ENCODE measurements at places on chromosomes 5 and 9.

DNA sequence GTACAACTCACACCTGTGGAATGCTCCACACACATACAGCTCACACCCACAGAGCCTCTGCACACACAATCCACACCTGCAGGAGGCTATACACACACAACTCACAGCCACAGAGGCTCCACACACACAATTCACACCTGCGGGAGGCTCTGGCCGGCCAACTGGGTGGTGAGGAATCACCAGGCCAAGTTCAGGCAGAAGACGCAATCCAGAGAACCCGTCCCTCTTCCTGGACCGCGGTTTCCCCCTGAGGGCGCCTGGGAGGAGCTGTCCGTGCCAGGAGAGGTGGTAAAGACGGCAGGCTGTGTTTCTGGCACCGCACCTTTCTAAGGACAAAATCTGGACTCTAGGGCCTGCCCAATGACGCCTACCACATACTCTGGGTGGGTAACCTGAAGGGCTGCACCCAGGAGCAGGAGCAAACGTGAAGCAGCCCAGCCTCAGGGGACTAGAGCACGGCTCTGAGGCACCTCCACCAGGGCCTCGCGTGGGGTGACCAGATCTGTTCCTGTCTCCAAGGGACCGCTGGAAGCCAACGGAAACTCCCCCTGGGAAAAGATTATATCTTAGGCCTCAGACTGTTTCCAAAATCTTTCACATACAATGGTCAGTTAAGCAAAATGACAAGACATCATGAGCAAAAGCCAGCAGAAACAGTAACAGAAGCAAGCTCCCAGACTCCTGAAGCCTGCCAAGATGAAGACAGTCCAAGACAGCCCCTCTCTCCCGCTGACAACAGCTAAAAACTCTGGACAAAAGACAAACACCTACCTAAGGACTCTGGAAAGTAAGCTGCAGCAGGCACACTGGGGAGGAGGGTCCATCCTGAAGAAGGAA, 16.9 kb downstream of the CAMSAP1 start:
- no peak for DNase-seq

DNA sequence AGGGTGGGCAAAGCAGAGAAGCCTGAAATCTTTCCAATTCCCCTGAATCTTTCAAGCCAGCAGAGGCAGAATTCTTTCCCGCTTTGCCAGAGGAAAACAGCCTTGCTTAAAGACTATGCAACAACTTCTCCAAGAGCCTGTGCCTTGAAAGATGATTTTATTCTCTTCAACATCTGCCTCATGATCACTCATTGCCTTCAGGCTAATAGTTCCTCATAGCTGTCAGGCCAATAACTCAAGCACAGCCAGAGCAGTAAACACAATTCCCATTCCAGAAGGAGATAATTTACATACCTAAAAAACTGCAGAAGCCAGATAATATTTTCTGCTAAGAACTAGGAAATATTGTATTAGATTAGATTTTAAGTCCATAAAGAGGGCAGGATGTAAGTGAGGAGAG, 92.3 kb upstream of the PUM3 start:
- DNase-seq: no peak

DNA sequence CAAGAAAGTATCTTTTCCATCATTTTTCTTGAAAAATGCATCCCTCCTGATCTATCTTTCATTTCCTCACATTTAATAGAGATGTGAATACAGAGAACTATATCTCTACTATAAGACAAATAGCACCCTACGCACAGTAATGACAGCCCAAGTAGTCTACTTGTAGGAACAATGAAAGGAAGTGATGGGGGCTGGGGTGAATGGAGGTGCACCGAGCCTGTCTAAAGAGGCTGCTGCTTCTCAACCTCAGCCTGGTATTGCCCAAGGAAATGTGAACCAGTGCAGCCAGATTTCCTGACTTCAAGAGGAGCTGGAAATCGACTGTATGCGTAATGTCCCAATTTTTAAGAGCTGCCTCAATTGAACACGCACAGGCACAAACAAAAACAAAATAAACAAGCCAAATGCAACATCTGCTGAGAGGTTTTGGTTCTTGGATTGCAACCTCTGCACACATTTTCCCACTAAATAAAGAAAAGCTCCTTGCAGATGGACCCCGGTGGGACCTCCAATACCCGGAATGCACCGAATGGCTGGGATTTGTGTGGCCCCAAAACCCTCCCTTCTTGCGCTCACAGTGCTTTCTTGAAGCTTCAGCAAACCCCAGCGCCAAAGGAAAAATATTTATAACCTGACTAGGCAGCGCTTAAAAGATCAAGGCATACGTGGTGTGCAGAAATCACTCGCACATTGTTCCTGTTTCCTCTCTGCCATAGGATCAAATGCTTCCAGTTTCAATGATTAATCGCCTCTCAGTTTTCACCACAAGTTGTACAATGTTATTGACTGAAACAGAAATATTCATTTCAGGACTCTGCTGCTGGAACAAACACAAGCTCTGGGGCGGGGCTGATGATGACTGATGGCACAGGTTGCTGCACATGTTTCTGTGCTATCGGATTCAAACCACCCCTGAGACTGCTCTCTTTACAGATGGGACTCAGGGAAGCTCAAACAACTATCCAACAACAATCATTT, 68.3 kb downstream of the KCNIP1 start:
- DNase-seq: no peak

DNA sequence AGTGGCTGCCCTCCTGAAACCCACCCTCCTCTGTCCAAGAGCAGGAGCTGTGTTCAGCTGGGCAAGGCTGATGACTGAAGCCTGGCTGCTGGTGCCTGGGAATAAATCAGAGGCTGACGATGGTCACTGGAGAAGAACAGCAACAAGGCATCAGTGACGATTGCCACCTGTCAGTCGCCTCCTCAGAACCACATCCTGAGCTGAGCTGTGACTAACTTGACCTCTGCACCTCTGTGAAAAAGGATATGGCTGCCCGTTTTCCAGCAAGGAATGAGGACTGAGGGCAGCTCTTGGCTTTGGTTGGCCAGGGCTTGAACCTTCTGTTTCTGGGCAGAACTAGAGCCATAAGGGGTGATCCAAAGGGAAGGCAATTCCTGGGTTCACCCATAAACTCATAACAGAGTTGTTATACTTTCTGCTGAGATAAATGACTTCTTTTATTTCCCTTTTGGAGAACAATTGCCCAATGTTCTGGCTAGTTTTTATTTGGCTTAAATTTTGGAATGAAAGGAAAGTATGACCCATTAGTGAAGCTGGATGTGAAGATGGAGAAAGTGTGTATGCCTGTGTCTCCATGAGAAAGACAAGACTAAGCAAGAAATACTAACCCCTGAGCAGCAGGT, 40.1 kb downstream of the TRIP13 start:
- no peak for DNase-seq

- no peak for DNase-seq
These were observed 39.0 kb upstream of the DMXL1 start for GRCh38 chr5:119031905-119032304.

DNA sequence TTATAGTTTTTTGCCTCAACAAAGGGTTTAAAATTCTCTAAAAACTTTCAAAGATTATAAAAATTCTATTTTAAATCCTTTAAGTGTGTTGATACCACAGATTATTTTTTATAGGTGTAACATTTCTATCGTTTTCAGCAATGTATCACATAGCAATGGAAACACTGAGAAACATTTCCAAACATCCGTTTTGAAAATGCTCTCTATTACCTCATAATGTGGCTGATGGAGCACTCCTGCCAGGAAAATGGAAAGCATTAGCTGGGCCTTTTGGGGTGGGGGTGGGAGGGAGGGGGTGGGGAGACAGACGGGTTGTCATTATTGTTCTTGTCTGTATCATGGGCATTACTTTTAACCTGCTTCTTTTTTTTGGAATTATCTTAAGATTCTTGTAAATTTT, 516.5 kb downstream of the ACTL7B start:
- no peak for DNase-seq

- DNase-seq: no peak
These were observed 48.6 kb downstream of the HRH2 start for GRCh38 chr5:175706499-175706898.

GRCh38 chr9:126618190-126618584, 4.5 kb downstream of the LMX1B start:
- DNase-seq: no peak

GRCh38 chr5:107129051-107129450, 541.7 kb downstream of the EFNA5 start:
- DNase-seq: no peak

GRCh38 chr5:153831973-153832372, 206.7 kb downstream of the FAM114A2 start:
- DNase-seq: no peak

GRCh38 chr5:68264024-68264956, 48.7 kb downstream of the PIK3R1 start:
- no peak for DNase-seq

DNA sequence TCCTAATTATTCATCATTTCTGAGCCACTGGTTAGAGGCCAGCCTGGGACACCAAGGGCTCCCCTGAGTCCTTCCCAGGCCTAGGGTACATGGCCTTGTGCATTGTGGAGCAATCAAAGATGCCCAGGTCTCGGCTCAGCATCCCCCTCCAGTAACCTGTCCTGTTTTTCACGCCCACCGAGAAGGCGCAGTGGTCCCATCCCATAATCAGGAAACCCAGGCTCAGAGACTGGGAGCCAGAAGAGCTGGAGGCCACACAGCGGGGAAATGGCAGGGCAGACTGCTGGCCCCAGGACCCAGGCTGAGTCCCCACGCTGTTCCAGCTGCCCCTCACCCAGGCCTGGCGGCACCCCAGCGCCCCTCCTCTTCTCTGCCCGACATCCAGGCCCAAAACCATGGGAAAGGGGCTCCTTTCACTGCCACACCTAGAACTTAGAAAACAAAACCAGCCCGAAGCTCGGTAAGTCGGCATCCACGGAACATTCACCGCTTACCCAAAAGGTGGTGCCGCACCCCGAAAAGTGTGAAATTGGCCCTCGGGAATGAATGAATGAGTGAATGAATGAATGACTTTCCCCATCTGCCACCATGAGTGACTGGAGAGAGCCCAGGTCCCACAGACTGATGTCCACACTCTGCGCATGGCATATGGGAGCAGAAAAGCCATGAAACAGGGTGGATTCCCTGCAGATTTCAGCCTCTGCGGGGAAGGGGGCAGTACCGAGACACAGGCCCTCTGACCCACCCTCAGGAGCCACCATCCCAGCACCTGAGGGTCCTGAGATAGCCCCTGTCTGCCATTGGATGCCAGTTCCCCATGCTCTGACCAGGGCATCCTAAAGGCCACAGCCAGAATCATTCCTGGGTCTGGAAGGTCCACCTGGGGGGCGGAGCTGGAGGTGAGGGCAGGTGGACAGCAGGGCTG, 132.5 kb downstream of the OLFM1 start:
- no peak for DNase-seq

DNA sequence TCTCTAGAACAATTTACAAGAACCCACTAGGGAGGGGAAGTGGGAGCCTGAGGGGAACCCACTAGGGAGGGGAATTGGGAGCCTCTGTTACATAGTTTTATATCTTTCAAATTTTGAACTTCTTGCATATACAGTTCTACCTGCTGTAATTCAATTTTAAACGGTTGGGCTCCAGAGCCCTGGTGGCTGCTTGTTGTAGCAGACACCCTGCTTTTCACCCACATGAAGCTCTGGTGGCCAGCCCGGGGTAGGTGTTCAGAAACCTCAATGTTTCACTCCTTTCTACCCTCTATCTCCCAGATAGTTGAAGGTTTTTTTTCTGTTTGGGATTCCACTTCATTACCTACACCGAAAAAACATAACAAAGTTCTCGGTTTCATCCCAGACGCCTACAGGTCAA, 124.4 kb downstream of the TMEM174 start:
- no peak for DNase-seq

DNA sequence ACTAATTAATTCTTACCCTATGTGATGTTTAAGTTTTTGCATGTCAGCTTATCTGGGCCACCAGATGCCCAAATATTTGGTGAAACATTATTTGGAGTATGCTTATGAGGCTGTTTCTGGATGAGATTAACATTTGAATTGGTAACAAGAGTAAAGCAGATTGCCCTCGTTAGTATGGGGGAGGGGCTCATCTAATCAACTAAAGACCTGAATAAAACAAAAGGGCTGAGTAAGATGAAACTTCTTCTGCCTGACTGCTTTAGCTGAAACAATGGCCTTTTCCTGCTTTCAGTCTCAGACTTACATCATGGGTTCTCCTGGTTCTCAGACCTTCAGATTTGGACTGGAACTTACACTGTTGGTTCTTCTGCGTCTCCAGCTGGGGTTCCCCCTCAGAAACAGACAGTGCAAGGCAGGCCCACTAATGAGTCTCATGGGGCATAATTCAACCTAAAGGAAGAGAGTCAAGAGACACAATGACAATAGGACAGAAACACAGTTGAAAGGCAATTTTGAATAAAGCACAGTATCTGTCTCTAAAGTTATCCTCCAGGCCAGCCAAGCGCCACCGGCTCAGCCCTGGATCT, 288.4 kb downstream of the CAAP1 start:
- DNase-seq: no peak

GRCh38 chr5:82164977-82165713, 113.0 kb downstream of the RPS23 start:
- DNase-seq: no peak

- no peak for DNase-seq
These were observed 43.8 kb upstream of the CTSL start for GRCh38 chr9:87682085-87682484.

DNA sequence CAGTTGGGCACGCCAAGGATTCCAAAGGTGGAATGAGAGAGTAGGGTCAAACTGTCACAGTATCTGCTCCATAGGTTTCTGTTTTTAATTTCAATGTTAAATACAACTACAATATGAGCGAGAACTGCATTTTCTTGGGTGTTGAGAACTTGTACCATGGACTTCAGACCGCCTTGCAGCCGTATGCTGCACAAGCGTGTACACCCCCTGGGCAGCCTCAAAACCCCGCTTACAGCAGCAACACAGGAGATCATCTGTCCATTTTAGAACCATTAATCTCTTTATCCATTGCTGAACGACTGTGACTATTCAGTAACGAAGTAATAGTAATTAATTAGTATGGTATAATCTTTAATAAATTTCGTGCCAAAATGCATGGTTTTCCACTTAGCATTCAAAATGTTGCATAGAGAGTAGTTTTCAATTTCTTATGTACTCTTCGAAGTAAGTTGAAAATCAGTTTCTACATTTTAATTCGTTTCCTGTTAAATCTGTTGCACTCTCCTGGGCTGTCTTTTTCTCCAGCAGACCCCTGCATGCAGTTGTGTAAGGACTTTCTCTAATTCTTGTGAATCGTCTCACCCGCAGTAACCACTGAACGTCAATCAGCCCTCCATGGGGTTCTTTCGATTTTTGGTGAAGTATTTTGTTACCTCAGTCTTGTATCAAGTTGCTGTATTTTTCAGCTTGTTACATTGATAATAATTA, 42.0 kb upstream of the GARNL3 start:
- no peak for DNase-seq

DNA sequence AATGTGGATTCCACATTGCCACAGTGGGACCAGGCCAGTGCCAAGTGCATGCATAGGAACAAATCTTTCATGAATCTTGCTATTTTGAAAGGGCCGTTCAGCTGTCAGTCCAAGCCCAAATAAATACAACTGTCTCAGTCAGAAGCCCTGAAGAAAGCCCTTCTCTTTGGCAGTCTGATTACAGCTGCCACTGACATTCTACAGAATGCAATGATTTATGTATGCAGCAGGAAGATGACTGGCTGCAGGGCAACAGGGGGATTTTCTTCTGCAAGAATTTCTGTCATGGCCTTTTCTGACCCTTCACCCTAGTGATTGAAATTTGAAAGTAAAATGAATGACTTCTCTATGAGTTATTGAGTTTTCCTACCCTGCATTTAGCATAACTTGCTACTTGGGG, 86.7 kb upstream of the FER start:
- no peak for DNase-seq
